ENCODE measurements at places on chromosomes 1 and 21.

- DNase-seq, result peak; percentile 96
Observed at GRCh38 chr21:44454747-44455523, at the start of gene LRRC3. Gene LRRC3, plus strand, starts transcription at chr21:44455510. Its CDS starts 1,135 bp downstream, at chr21:44456645.

DNA sequence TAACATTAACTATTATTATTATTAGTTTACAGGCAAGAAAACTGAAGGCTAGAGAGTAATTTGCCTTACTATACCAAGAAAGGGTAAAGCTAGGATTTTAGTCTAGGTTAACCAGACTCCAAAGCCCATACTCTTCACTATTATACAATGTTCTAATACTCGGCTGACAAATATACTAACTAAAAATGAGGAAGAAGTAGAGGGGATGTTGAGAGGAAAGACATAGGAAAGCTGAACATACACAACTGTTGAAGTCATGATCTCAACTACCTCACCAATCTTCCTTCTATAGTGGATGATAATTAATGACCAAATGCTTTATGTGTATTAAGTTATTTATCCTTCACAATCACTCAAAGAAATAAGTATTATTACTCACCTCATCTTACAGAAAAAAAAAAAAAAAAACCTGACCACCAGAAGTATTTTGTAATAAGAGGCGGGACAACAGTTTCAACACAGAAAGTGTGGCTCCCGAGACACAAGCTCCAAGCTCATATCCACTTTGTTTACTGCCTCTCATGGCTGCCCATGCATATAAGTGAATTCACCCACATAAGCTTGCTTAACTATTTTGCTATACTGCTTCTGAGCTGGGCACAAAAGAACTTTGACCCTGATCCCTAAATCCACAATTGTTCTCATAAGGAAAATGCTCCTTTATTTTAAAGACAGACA, 78.0 kb downstream of the USP1 start:
- DNase-seq, result no peak

GRCh38 chr1:94093996-94094395, 27.0 kb downstream of the ABCA4 start:
- DNase-seq, result no peak

DNA sequence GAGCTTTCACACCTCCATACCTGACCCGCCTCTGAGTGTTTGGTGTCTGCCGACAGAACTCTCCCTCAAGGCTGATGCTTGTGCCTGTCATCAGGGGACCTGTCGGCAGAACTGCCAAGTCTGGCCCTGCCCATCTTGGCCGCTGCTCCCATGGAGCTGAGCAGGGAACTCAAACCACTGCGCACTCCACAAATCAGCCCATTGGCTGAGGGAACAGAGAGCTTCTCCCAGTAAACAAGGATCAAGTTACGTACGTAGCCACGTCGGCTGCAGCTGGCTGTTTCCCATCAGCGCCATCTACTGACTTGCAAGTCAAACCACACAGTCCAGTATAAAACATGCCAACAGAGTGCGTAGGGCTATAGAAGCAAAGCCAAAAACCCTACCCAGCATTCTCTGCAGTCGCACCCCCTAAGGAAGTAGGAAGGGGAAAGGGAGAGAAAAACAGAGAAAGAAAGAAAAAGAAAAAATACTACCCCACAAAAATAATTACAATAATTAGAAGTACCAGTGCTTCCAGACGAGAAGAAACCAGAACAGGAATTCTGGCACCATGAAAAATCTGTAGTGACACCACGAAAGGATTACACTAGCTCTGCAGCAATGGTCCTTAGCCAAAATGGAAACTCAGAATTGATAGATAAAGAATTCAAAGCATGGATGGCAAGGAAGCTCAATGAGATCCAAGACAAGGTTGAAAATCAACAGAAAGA, 13.1 kb downstream of the KRTAP13-1 start:
- peak; percentile 84 for DNase-seq

DNA sequence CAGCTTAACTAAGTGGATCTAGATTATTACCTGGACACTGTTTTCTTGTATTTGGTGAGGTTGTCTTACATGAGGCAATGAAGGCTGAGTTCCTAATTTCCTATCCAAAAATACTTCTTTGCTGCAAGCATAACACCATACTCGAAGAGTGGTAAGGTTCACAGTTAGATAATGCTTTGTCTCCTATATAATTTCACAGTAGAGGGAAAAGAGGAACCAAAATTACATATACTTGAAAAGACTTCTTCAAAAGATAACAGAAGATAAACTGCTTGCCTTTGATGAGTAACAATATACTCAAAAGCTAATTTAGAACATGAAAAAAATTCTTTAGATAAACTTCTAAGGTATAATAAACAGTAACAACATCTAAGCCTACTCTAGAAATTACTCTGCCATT, 20.4 kb downstream of the USP33 start:
- no peak for DNase-seq

- DNase-seq, result no peak
Observed at GRCh38 chr1:18652791-18653190, 22.1 kb downstream of the PAX7 start.

DNA sequence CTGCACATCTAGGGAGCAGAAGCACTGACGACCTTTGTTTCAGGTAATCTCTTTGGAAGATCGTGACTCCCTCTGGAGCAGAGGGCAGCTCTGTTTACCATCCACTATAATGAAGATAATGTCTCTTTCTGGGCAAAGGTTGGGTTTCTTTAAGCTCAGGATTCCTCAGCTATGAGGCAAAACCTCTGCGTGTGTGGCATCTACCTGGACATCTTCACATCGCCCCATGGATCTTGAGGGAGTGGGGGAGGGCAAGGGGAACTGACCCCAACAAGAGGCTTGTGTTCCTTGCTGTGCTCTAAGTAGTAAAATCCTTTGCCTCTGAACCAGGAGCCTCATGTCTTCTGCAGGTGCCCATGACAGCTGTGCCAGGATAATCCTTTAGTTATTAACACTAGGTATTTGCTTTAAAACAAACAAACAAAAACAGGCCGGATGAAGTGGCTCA, 19.6 kb downstream of the SPATA45 start:
- DNase-seq, result no peak

GRCh38 chr1:115252585-115252984, 85.5 kb downstream of the NGF start:
- DNase-seq, result no peak

DNA sequence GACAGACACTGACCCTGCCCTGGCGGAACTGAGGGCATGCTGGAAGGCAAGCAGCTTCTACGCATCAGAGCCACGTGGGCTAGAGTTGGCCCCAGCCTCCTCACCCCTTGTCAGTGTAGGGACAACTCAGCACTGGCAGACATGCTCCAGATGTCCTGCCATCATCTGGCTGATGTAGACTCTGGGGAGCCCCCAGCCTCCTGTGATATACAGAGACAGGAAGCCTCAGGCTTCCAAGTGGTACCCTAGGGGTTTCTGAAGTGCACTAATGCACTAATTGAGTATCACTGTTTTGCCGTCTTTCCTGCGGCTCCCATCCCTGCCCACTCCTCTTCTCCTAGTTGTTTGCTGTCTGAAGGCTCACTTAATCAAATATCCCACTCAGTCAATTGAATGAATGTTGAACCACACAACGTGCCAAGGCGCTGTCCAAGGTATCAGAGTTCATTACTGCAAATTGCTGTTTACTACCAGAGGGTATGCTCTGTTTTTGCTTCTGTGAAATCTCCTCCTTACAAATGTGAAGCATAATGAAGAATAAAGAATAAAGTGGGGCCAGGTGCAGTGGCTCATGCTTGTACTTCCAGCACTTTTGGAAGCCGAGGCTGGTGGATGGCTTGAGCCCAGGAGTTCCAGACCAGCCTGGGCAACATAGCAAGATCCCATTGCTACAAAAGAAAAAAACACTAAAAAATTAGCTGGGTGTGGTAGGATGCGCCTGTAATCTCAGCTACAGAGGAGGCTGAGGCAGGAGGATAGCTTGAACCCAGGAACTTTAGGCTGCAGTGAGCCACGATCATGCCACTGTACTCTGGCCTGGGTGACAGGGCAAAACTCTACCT, 76.4 kb upstream of the ZBTB18 start:
- DNase-seq, result no peak

Data from WTC11 (cell line).